ENCODE measurements at places on chromosomes 7 and 10. TPM values are rescaled to one million over a fixed set of nuclear protein-coding genes. Genes with fewer than 3 reads are reported as not detected.

The SYPL1 gene
- 151 TPM for polyA plus RNA-seq

DNA sequence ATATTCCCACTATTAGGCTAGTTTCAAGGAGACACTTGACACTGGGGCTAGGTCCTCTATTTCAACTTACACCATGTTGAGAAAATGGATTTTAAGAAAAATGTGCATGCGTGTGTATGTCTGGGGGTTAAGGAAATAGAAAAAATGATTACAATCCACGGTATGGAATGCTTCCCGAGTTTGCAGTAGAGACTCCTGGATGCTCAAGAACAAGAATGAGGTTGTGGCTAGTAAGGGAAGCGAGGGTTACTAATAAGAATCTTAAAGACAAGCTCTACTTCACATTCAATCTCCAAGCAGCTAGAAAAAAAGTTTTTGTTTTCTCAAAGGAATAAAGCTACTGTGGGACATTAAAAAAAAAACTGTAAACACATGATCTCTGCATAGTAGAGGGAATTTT lies 54.7 kb downstream of the ANK3 start:
- DNase-seq: no peak

The HTR5A gene
- not detected for polyA plus RNA-seq

The TES gene
- polyA plus RNA-seq: 80.4 TPM

The ZCCHC24 gene
- polyA plus RNA-seq: 20.8 TPM

- DNase-seq: no peak
Measured at GRCh38 chr7:108525327-108525984, 479 bp downstream of the PNPLA8 start.

DNA sequence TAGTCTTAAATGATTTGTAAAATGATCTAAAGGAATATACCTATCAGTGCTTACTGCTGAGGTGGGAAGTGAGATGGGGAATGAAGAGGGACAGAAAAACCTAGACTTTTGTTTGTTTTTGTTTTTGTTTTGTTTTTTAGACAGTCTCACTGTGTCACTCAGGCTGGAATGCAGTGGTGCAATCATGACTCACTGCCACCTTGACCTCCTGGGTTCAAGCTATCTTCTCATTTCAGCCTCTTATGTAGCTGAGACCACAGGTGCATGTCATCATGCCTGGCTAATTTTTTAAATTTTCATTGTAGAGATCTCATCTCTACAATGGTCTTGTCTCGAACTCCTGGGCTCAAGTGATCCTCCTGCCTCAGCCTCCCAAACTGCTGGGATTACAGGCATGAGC lies 116.4 kb upstream of the SEM1 start:
- DNase-seq: no peak

The LIPJ gene
- 0.10 TPM for polyA plus RNA-seq

The KIN gene
- 25.0 TPM for polyA plus RNA-seq

DNA sequence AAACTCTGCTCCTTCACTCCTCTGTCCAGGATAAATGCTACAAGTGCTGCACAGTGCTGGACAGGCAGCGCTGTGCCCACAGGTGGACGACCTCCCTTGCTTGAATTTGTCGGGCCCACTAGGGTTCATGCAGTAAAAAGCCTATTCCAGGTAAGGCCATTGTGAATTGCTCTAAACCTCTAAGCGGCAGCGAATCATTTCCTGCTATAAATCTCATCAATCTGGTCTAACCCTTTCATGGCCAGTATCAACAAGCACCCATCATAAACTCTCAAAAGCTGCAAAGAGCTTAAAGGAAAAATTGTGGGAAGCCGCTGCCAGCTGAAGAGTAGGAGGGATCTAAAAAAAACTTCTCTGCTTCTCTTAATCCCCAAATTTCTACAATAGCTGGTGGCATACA lies 134.2 kb downstream of the SLC25A13 start:
- no peak for DNase-seq

- no peak for DNase-seq
Measured at GRCh38 chr10:133310789-133311188, 2.1 kb downstream of the ZNF511 start.

The HMX3 gene
- polyA plus RNA-seq: not detected

DNA sequence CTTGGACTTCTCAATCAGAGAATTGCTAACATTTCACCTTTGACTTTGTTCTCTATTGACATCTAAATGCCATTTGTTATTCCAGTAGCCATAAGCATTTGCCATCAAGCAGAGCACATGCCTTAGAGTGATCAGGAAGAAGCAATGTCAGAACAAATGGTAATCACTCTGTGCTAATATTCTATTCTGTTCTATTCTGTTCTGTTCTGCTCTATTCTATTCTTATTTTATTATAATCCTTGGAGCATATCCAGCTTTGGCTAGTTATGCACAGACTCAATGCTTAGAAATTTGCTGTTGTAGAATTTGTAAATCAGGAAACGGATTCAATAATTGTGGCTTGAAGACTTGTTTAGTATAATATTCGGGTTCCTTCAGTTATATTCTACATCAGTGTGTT lies 175.4 kb downstream of the EXOC4 start:
- DNase-seq: no peak

The TMEM236 gene
- 0.25 TPM for polyA plus RNA-seq

DNA sequence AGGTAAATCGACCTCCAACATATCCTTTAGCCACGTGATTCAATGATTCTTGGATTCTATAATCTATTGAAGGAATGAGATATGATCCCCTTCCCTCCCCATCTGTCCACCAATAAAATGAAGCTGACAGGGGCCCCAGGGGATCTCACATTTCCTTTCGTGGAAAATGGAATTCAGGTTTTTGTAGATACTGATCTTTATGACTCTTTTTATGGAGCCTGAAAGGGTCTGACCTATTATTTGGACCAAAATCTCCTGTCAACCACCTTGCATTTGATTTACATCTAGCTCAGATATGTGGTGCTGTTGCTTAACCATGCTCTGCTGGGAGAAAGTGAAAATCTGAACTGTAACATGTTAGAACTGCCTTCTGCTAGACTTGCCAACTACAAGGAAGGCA lies 234.0 kb upstream of the CXCL12 start:
- no peak for DNase-seq

DNA sequence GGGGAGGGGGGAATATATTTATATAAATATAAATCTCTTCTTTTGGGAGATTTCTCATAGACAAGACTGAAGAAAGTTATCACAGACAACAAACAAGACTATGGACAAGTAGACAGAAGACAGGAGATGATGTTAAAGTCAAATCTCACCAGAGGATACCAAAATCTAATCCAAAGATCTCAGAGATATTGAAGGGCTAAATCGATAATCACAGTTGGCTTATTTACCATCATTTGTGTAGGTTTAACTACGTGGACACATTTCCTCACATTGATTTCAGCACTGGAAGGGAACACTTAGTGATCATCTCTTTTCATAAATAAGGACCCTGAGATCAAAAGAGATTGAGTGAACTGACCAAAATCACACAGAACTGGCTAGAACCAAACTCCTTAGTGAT lies 2.7 kb upstream of the INPP5F start:
- no peak for DNase-seq

GRCh38 chr10:103620891-103621782 lies 127.6 kb downstream of the NEURL1 start:
- DNase-seq: no peak

- no peak for DNase-seq
Measured at GRCh38 chr10:104615136-104615535, 26.0 kb upstream of the SORCS3 start.

The SLC16A9 gene
- polyA plus RNA-seq: 46.6 TPM

The ITIH2 gene
- 0.19 TPM for polyA plus RNA-seq

- no peak for DNase-seq
Measured at GRCh38 chr7:867001-867405, 9.4 kb upstream of the GET4 start.

GRCh38 chr10:129294944-129295343 lies 172.1 kb upstream of the MGMT start:
- no peak for DNase-seq

Data from right renal cortex interstitium (tissue), 3 donors.